ENCODE measurements at places on chromosomes 7 and 10.

DNA sequence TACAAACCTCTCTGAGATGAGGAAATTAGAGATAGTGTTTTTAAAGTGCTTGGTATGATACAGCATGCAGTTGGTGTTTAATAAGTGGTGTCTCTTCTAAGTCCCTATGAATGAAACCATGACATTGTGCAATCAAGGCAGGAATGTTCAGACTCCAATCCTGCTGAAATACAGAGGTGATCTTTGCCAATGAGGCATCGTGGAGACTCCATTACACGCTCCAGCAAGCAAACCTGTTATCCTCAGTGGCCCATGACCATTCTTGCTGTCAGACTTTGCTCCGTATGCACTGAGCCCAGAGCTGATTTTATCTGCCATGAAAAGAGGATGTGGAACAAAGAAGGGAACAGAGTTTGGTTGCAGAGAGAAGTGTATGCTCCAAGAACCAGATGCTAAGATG is 47.3 kb downstream of the CDHR3 start:
- DNase-seq = peak; percentile 18

DNA sequence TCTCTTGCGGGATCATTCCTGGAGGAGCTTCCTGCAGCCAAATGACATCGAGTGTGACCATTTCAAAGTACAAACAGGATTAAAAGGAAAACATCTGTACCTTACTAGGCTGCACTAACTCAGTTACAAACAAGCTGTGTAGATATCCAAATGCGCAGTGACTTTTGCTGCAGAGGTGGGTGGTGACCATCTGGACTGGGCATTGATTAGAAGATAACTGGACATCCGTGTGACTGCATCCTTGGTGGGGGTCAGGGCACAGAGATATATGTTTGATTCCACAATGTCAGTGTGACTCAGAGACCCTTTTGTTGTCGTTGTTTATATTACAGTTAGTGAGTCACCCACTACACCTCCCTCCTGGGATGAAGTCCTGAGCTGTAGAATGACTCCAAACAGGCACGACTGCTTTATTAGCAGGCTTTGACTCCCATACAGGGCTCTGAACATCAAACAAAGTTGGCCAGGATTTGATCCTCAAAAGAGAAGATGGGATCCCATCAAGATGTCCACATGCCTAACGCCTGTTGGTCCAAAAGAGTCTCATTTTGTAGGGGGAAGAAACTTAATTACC is 56.7 kb upstream of the SDK1 start:
- DNase-seq = peak; percentile 44

GRCh38 chr7:151863386-151864079 is 13.4 kb downstream of the PRKAG2 start:
- DNase-seq = no peak

DNA sequence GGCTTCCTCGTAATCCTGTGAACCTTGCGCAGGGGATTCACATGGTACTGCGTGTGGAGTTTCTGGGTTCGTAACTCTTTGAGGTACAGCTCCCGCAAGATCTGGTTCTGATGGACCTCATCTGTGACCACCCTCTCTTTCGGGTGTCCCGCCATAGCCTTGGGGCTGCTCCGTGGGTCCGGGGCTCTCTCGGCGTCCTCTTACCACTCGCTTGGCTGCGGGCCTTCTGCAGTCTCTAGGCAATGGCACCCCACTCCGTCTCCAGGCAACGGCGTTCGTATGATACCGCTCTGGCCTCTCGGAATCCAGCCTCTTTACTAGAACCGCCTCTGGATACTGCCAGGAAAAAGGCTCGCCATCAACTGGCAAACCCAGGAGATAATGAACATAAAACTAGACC is 54.7 kb upstream of the AMPH start:
- DNase-seq = no peak

DNA sequence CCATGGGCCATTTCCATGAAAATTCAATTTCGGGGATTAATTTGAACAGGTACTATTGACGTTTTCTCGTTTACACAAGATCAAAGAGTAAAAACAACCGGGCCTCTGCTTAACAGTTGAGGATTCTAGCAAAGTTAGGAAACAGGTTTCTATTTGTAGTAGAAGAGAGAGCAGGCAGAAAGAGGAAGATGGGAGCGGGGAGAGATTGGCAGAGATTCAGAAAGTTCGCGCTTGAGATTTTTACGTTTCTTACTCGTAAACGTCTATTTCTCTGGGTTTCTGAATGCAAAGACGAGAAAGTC is 571 bp upstream of the VWC2 start:
- DNase-seq = no peak

DNA sequence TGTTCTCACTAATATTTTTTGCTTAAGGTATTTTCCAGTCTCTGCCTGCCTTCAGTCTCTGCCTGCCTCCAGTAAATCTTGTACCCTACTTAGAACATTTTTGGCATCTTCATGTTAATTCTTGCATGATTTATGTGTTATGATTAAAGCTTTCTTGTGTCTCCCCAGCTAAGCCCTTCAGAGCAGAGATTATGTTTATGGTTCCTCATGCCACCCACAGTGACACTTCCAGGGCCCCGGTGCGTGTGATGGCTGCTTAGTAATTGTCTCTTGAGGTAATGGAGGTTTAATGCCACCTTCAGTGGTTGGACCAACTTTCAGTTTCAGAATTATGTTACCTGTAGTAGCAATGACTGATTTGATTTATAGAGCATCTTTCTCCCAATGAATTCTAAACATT is 70.6 kb upstream of the MET start:
- no peak for DNase-seq

DNA sequence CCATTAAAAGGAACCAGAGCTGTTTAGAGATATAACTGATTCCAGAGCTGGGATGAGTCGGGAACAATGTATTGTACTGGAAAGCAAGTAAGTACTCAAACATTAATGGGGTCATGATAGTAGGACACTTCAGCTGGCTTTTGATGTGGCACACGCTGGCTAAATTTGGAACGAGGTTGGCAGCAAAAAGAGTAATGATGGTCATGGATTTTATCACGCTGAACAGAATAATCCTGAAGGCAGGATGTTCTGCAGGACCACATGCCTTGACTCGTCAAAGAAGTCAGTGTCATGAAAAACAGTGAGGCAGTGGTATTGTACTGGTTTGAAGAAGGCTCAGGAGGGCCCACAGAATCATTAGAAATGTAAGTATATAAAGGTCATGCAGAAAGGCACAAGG is 220.3 kb downstream of the SNX13 start:
- DNase-seq = no peak

DNA sequence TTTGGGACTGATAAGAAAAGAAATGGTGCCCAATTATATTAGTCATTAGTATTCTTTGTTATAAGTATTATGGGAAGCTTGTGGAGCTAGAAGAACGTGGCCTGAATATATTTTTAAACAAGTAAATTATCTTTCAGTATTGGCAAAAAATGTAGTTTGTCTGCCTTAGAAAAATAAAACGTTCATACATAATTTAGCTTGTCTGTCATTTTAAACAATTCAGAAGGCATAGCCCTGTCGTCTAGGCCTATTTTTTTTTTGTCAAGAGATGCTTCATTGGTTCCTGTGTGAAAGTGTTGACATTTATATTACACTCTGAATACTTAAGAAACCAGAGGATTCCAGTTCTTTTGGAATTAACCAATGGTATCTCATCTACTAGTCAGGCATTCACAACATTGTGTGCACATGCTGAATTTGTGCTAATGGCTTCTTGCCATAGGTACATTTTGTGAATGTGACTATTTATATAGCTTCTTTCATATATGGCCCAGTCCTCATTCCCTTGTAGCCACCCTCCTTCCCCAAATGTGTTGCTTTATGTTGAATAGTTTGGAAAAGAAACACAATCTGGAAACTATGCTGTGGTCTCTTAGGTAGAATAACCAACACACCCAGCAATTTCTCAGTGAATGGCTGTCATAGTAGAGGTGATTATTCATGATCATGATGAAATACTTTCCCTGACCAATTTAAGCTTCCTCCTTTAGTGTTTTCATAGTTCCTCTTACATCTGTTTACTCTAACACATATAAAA is 435.8 kb downstream of the EXOC4 start:
- peak; percentile 82 for DNase-seq

GRCh38 chr10:128466831-128467371 is 340.7 kb upstream of the MKI67 start:
- no peak for DNase-seq

DNA sequence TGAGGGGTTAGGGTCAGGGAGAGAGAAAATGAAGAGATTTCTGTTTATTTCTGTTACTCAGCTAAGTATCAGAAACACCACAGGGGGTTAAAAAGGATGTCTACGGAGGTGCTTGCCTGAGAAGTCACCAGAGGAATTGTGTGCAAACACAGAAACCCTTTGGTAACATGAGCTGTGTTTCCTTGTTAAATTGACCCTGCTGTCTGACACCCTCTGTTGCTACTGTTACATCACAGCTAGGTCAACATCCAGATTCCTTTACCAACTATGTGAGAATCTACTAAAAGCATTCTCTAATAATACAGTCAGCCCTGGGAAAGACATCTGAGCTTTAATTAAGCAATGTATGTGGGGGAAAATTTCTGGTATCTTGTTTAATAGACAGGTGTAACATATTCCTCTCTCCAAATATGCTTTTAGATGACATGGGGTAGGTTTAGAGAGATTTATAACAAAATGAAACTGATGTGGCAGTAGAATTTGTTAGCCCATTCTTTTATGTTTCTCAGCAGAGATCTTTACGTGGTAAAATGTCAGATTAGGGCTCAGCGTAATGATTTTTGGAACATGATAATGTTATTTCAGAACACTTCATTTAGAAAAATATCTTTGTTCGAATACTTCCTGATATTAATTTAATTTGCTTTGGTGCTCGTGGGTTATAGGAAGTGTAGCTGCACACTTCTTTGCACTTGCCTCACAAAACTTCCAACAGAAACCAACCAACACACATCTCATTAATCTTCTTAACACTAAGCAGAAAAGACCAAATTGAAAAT is 168.0 kb upstream of the AHR start:
- peak; percentile 55 for DNase-seq

- DNase-seq = no peak
Measured at GRCh38 chr10:6513476-6513875, 66.6 kb downstream of the PRKCQ start.

DNA sequence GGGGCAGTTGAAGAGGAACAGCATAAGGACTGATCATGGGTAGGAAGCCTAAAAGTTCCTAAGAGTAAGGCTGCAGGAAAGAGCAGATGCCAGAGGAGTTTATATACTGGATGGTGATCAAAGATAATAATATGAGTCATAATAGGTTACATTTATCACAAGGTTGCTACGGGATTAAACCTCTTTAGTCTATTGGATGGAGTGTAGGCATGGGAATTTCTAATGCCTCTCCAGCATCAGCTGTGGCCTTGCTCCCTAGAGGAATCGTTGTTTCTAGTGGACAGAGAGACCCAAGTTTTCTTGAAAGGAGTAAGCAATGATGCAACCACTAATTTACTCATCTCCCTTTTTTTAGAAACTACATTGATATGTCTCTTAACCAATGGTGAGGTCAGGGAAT is 213.4 kb downstream of the GPR37 start:
- no peak for DNase-seq

DNA sequence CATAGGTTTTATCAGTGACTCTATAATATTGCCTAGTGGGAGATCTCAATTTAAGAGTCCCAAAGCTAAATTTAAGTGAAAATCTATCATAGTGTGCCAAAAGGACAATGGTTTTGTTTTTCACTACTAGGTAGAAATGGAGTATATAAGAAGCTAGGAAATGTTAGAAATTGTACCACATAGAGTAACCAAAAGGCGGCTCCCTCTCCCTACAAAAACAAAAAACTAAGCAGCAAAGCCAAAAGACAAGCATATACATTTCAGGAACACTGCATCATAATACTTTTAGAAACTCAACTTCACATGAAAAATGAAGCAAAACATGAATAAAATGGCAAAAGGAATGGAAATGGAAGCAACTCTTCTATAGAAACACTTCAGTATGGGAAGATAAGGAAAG is 271.6 kb downstream of the CACNA2D1 start:
- DNase-seq = no peak

- no peak for DNase-seq
Measured at GRCh38 chr7:149279111-149279743, 17.2 kb downstream of the ZNF783 start.

- peak; percentile 25 for DNase-seq
Measured at GRCh38 chr7:92266415-92267241, 20.9 kb downstream of the ANKIB1 start.

DNA sequence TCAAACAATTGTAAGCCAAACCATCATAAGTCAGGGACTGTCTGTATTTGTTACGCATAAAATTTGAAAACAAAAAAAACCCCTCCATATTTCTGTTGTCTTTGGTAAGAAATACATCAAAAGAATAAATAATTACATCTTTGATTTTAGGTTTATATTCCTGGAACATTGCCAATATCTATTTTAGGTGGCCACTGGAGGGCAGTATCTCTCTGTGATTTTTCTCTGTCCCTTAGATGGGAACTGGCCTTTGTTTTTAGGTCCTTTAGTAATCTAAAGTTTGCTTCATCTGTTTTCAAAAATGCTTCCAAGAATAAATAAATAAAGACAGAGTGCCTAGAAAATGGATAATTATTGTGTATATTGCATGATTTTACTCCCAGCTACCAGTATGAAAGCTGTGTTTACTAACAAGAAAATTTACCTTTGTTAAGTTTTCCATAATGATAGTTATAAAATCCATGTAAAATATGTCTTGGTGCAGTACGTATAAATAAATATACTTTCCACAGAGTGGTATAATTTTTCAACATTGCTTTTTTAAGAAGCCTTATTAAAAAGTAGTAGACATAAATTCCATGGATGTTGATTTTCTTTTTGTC is 64.2 kb downstream of the PHYHIPL start:
- peak; percentile 49 for DNase-seq

- DNase-seq = peak; percentile 72
Measured at GRCh38 chr10:119517235-119518141, 25.0 kb downstream of the RGS10 start.

DNA sequence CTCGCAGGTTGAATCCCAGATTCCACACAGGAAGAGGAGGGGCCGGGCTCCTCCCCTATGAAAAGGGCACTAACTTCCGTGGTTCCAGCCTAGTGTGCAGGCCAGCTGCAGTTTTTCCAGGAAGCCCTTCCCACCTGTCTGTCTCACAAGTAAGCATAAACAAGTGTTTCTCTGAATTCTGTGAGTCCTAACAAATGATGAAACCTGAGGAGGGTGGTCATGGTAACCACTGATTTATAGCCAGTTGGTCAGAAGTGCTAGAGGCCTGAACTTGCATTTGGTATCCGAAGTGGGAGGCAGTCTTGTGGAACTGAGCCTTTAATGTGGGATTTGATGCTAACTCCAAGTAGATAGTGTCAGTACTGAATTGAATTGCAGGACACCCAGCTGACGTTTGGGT is 54.7 kb upstream of the STEAP4 start:
- DNase-seq = no peak

DNA sequence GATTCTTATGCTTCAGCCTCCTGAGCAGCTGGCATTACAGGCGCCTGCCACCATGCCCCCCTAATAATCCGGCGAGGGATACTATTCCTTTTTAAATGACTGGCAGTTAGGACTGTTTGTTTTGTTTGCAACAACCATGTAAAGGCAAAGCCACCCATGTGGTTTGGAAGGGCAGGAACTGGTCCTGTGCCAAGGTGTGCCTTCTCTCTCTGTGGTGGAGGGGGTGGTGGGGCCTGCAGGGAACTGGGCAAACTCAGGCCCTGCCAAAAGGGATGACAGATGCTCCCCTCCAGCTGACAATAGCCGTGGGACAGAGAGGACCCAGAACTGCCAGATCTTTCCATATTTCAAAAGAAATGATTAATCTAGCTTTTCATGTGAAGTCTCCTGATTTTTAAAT is 23.5 kb upstream of the WAPL start:
- DNase-seq = no peak

GRCh38 chr10:98295907-98296306 is 27.9 kb upstream of the LOXL4 start:
- DNase-seq = peak; percentile 56

All from fibroblast of upper back skin (primary cell).